CD8-positive, alpha-beta memory T cell (primary cell): ENCODE measurements at places on chromosomes 5 and 9. TPM values are rescaled to one million over a fixed set of nuclear protein-coding genes. Genes with fewer than 3 reads are reported as not detected.

RICTOR gene
- 32.0 TPM for total RNA-seq

PKD2L2 gene
- total RNA-seq, result not detected

DND1 gene
- total RNA-seq, result 2.3 TPM

RMI1 gene
- 29.3 TPM for total RNA-seq

GMCL2 gene
- not detected for total RNA-seq

FCN1 gene
- total RNA-seq, result 1.6 TPM

CHD1 gene
- 73.6 TPM for total RNA-seq

ARHGEF39 gene
- total RNA-seq, result 7.7 TPM

GRCh38 chr5:77394064-77394715 is 97.9 kb downstream of the WDR41 start:
- H3K27ac ChIP-seq, result no peak overlapping the region
- H3K4me3 ChIP-seq, result no peak overlapping the region
- no peaks in the 10 kb centered on the region for H3K27me3 ChIP-seq
- no peak for DNase-seq

GRCh38 chr5:1320436-1321344 is 24.2 kb downstream of the CLPTM1L start:
- no peaks in the 10 kb centered on the region for H3K27me3 ChIP-seq
- no peak overlapping the region for H3K4me3 ChIP-seq
- peaks cover 13% of the 10 kb centered on the region for H3K36me3 ChIP-seq
- no peak overlapping the region for H3K27ac ChIP-seq
- H3K4me1 ChIP-seq, result peaks cover 19% of the 10 kb centered on the region

DNA sequence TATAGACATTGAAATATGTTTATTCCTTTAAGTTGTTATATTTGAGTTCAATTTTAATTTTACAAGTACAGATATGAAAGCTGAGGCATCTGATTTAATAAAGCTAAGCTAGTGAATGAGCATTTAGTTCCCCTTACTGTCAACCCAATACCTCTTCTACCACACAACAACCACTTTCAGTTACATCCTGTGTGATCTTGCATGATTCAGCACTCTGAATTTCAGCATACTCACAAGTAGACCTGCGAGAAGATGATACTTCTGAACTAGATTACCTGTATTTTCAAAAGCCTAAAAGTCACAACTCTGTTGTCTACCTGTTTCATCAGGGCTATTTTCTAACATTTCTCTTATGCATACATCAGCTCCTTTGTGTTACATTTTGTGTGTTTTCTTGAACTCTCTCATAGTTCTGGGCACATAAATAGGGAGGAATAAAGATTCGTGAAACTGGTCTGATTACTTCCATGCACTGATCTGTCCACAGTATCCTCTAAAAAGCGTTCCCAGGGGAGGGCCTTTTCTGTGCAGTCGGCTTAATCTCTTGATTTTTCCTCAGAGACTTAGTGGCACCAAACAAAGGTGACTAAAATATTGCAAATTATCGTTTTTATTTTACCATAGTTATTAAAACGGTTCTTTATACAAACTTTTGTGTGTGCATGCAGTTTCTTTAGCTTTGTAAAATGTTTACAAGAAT is 2025.5 kb upstream of the NUDT12 start:
- H3K27ac ChIP-seq, result no peak overlapping the region
- H3K36me3 ChIP-seq, result no peaks in the 10 kb centered on the region
- no peaks in the 10 kb centered on the region for H3K4me1 ChIP-seq
- DNase-seq, result no peak
- no peaks in the 10 kb centered on the region for H3K27me3 ChIP-seq
- no peak overlapping the region for H3K4me3 ChIP-seq

- H3K27me3 ChIP-seq, result no peaks in the 10 kb centered on the region
- no peak overlapping the region for H3K27ac ChIP-seq
- H3K4me3 ChIP-seq, result no peak overlapping the region
- no peak for DNase-seq
- H3K36me3 ChIP-seq, result no peaks in the 10 kb centered on the region
Measured at GRCh38 chr5:133941456-133942196, 26.8 kb downstream of the C5orf15 start.

- H3K4me3 ChIP-seq, result no peak overlapping the region
- no peaks in the 10 kb centered on the region for H3K4me1 ChIP-seq
- no peak for DNase-seq
- no peaks in the 10 kb centered on the region for H3K27me3 ChIP-seq
- no peaks in the 10 kb centered on the region for H3K36me3 ChIP-seq
Measured at GRCh38 chr9:104999136-104999535, 71.2 kb upstream of the ABCA1 start.

- peak; percentile 49 for DNase-seq
- no peak overlapping the region for H3K27ac ChIP-seq
- no peaks in the 10 kb centered on the region for H3K36me3 ChIP-seq
- H3K4me3 ChIP-seq, result no peak overlapping the region
- H3K4me1 ChIP-seq, result peaks cover 31% of the 10 kb centered on the region
- H3K27me3 ChIP-seq, result no peaks in the 10 kb centered on the region
Measured at GRCh38 chr9:114737118-114737517, 55.1 kb upstream of the TEX48 start.

GRCh38 chr5:1468629-1469527 is 23.6 kb upstream of the SLC6A3 start:
- no peaks in the 10 kb centered on the region for H3K4me1 ChIP-seq
- peaks cover 7% of the 10 kb centered on the region for H3K36me3 ChIP-seq
- DNase-seq, result peak; percentile 39
- no peak overlapping the region for H3K27ac ChIP-seq
- H3K4me3 ChIP-seq, result no peak overlapping the region

DNA sequence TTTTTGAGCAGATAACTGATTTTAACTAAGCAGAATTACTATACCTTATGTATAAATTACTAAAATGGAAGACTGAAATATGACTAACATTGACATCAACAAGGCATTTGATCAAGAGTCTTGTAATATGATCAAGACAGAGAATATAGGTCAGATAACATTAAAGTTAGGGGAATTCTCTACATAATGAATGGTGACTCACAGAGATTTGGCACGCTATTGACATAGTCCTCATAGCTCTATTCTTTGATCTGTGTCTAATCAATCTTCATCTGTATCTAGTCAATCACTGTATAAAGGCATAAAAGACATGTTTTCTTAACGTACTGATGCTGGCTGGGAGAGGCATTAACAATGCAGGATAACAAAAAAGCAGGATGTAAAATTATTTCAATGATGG is 17.4 kb downstream of the ABITRAM start:
- H3K4me1 ChIP-seq, result no peaks in the 10 kb centered on the region
- H3K36me3 ChIP-seq, result no peaks in the 10 kb centered on the region
- H3K27ac ChIP-seq, result no peak overlapping the region

DNA sequence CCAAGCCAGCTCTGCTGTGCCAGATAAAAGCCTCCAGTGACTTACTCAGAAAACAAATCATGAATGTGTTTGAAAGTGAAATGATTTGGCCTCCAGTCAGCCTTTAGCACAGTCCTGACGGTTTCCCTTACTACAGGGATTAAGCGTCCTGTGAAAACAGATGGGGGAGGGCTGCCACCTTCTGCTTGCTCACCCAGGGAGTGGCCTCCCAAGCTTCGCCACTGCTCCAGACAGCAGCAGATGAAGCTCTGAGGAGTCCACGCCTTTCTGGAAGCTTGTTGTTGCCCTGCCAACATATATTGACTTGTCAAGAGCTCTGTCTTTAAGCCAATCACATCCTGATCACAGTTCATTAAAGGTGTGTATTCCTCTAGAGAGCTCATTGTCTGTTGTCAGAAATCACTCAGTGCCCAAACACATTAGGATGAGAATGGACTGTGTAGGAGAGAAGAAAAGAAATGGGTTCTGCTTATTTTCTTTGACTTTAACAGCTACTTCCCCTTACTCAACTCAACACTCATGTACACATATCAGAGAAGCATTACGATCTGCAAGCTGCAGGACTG is 4.9 kb upstream of the FYB1 start:
- H3K4me1 ChIP-seq, result peaks cover 19% of the 10 kb centered on the region
- H3K4me3 ChIP-seq, result no peak overlapping the region

- H3K27ac ChIP-seq, result no peak overlapping the region
- no peaks in the 10 kb centered on the region for H3K4me1 ChIP-seq
- H3K27me3 ChIP-seq, result no peaks in the 10 kb centered on the region
- no peak overlapping the region for H3K4me3 ChIP-seq
- H3K36me3 ChIP-seq, result no peaks in the 10 kb centered on the region
Measured at GRCh38 chr5:41356786-41357185, 143.5 kb upstream of the C6 start.

DNA sequence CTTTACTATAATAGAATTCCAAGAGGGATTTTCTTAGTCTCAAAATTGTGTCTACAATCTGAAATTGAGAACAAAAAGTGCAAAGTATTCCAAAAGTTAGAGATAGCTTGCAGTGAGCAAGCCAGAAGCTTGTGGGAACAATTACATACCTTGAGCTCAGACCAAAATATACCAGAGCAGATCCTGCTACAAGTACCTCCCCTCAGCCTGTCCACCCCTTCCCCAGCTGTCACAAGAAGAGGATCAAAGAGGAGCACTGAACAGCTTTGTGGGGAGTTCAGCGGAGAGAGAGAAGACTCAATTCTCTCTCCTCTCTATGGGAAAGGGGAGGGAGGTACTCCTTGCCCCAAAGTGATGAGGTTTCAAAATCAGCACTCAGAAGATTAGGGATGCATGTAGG is 869.2 kb upstream of the DMAC1 start:
- no peak for DNase-seq
- no peak overlapping the region for H3K27ac ChIP-seq
- no peak overlapping the region for H3K4me3 ChIP-seq
- H3K27me3 ChIP-seq, result no peaks in the 10 kb centered on the region

DNA sequence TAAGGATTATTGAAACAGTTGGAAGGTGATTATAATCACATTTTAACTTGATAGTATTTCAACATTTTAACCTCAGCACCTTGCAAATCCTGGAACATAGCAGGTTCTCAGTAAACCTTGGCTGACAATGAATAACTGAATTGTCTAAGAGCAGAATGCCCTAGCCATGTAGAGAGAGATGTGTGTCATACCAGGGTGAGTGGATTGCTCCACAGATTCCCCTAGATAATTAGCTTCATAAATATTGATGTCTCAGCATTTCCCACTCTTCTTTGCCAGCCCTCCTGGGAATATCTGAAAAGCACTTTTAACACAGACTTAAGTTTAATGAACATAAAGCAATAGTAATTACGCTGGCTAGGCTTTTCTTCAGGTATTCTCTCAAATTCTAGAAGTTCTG is 363.5 kb downstream of the MAN2A1 start:
- no peaks in the 10 kb centered on the region for H3K27me3 ChIP-seq
- no peak for DNase-seq
- no peak overlapping the region for H3K4me3 ChIP-seq
- H3K36me3 ChIP-seq, result no peaks in the 10 kb centered on the region

- H3K4me3 ChIP-seq, result no peak overlapping the region
- DNase-seq, result no peak
- H3K4me1 ChIP-seq, result no peaks in the 10 kb centered on the region
- H3K27ac ChIP-seq, result no peak overlapping the region
- no peaks in the 10 kb centered on the region for H3K27me3 ChIP-seq
Measured at GRCh38 chr5:137128012-137128411, 371.1 kb downstream of the SPOCK1 start.

GRCh38 chr5:81849770-81850367 is 99.0 kb upstream of the SSBP2 start:
- H3K27ac ChIP-seq, result no peak overlapping the region
- H3K4me1 ChIP-seq, result peaks cover 28% of the 10 kb centered on the region
- no peaks in the 10 kb centered on the region for H3K27me3 ChIP-seq
- no peak for DNase-seq
- H3K36me3 ChIP-seq, result no peaks in the 10 kb centered on the region

- peaks cover 36% of the 10 kb centered on the region for H3K4me1 ChIP-seq
- no peak overlapping the region for H3K4me3 ChIP-seq
- H3K27ac ChIP-seq, result no peak overlapping the region
Measured at GRCh38 chr5:159101685-159102084, 2.0 kb upstream of the EBF1 start.

DNA sequence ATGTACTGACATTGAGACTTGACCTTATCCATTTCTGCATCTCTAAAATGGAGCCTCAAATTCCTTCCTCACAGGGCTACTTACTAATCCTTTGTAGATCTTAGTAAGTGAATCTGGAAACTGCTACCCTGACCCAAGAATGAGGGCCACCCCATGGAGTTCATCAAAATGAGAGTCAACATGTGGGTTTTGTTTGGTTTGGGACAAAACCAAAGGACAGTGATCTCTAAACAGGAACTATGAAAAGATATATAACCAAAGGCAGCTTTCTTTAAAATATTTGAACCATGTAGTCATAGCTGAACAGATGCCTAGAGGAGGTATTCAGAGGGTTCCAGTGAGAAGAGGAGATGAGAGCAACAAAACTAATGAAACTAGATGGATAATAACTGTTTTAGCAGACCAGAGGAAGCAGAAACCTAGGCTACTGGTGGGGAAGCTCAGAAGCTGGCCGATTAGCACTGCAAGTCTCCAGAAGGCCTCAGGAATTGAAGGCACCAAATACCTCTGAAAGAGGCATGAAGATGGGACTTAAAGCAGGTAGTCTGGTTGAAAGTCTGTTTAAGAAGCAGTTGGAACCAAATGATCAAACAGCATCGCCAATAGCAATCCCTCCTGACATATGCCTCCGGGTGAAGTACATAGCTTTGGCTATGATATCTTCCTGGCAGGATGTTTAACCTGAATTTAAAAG is 45.8 kb downstream of the THOC3 start:
- no peak overlapping the region for H3K27ac ChIP-seq
- no peaks in the 10 kb centered on the region for H3K36me3 ChIP-seq
- H3K4me1 ChIP-seq, result no peaks in the 10 kb centered on the region
- no peaks in the 10 kb centered on the region for H3K27me3 ChIP-seq

DNA sequence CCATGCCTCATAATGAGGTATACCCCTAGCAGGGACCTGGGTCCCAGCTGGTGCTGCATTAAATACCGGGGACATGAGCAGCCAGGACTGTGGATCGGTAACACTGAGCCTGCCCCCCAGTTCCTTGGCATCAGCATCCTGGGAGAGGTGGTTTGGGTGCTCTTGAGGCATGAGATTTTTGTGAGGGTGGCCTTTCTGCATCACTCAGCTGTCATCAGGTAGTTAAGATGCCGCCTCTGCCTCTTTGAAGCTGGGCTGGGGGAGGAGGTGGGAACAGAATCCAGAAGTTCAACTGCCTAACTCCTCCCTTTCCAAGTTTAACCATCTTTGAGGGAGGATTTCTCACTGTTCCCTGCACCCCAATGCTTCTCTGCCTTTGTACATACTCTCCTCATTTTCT is 112.7 kb downstream of the PDZD2 start:
- no peak overlapping the region for H3K27ac ChIP-seq
- no peak overlapping the region for H3K4me3 ChIP-seq
- DNase-seq, result no peak
- no peaks in the 10 kb centered on the region for H3K27me3 ChIP-seq
- H3K4me1 ChIP-seq, result no peaks in the 10 kb centered on the region

DNA sequence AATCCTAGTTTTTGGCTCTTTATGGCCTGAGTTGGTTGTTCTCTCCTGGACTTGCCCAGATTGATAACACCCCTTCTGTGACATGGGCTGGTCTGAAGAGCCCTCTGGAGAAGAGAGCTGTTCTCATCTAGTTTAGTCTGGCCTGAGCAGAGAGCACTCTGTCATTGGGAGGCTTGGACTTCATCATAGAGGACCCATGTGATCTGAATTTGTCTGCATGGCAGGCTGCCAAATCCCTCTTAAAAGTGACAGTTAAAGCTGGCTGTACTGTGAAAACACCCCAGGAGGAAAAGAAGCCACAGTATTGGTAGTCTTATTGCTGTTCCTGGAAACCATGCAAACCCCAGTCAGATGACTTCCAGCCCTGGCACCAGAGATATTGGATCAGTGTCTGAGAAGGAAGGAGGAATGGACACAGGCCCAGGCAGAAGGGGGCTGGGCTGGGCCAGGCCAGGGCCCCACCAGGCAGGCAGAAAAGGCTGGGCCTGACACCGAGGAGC is 3.7 kb upstream of the WDR31 start:
- DNase-seq, result no peak
- H3K36me3 ChIP-seq, result no peaks in the 10 kb centered on the region
- no peak overlapping the region for H3K27ac ChIP-seq
- peaks cover 11% of the 10 kb centered on the region for H3K4me1 ChIP-seq
